Prostate gland (tissue), 2 donors: ENCODE measurements at places on chromosomes 6 and 20.

GRCh38 chr6:18268066-18268465 lies 3.7 kb upstream of the DEK start:
- no peak overlapping the region for H3K4me3 ChIP-seq
- no peaks in the 10 kb centered on the region for H3K36me3 ChIP-seq
- H3K27me3 ChIP-seq: no peaks in the 10 kb centered on the region
- no peak overlapping the region for H3K27ac ChIP-seq
- DNase-seq: no peak
- H3K4me1 ChIP-seq: no peaks in the 10 kb centered on the region

GRCh38 chr6:40958738-40959137 lies 80.3 kb downstream of the UNC5CL start:
- no peak for DNase-seq
- no peaks in the 10 kb centered on the region for H3K36me3 ChIP-seq
- H3K27ac ChIP-seq: no peak overlapping the region
- no peaks in the 10 kb centered on the region for H3K4me1 ChIP-seq
- no peak overlapping the region for H3K4me3 ChIP-seq

DNA sequence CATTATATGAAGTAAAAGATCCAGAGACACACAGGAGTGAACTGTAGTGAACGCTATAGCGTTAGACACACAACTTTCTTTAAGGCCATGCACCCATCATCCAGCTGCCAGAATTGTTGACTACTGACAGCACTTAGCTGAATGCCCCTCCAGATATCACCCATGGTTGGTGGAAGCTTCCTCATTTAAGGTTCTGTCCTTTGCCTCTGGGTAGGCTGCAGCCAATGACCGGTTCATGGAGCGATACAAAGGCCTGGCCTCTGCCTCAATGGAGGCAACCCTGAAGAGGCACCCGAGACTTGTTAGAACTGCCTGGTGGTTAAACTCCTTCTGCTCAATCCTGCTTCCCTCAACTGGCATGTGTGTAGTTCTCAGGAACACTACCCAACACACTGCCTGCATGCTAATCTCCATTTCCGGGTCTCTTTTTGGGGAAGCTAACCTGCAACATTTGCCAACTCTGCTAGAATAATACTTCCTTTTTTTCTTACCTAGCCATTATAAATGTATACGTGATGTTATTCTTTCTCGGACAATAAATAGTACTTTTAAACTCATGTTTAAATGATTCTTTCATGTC lies 49.8 kb upstream of the THEMIS start:
- H3K4me1 ChIP-seq: no peaks in the 10 kb centered on the region
- DNase-seq: no peak
- H3K4me3 ChIP-seq: no peak overlapping the region
- H3K27me3 ChIP-seq: no peaks in the 10 kb centered on the region
- no peak overlapping the region for H3K27ac ChIP-seq
- H3K36me3 ChIP-seq: no peaks in the 10 kb centered on the region

GRCh38 chr6:160260367-160260766 lies 1.7 kb upstream of the SLC22A2 start:
- no peak overlapping the region for H3K4me3 ChIP-seq
- no peaks in the 10 kb centered on the region for H3K27me3 ChIP-seq
- H3K27ac ChIP-seq: no peak overlapping the region
- no peak for DNase-seq
- no peaks in the 10 kb centered on the region for H3K36me3 ChIP-seq

GRCh38 chr6:31859923-31860322 lies 2.7 kb downstream of the NEU1 start:
- no peak for DNase-seq
- no peak overlapping the region for H3K4me3 ChIP-seq
- H3K36me3 ChIP-seq: no peaks in the 10 kb centered on the region

DNA sequence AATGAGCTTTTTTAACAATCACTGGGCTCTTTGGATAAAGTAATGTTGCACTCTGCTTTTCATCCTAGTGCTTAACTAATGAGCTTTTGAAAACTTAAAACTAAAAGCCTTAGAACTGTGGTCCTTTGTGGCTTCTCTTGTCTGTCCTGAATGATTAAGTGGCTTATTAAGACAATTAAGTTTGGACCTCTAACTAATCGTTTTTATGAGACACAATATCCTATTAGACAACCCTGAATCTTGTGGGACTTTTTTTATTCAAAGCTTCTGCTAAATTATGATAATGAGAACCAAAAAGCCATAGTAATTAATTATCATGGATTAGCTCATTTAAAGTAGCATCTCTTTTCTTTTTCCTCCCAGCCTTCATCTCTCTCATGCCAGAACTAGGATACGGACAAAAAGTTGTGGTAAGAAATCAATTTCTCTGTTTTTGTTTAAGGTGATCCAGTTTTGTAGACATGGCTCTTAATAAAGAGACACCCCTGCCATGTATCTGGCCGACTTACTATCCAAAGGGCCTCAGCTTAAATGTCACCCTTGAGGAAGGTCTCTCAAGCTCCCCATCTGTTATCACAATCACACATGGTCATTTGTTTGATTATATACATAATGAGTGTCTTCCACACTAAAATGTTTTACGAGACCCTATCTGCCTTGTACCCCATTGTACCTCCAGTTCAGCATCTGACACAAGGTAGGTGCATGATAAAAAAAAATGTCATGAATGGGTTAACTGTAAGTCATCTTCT lies 384.4 kb upstream of the IRAK1BP1 start:
- H3K27me3 ChIP-seq: no peaks in the 10 kb centered on the region
- no peak overlapping the region for H3K4me3 ChIP-seq
- DNase-seq: no peak
- no peaks in the 10 kb centered on the region for H3K36me3 ChIP-seq
- no peaks in the 10 kb centered on the region for H3K4me1 ChIP-seq

DNA sequence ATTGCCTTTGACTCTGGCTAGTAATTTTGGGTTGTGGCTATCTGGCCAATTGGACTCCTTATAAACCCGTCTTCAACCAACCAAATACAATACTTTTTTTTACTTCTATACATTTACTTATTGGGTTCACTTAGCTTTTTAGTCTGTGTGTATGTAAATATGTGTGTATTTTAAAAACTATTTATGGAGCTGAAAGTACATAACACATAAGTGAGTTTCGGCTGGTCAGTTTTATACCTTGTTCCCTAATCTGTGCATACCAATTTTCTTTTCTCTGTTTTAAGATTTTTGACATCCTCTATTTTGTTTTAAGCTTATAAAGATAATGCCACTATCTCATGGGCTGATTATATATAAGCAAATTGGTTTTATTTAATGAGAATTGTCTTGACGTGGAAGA lies 129.5 kb downstream of the LRRC1 start:
- H3K27me3 ChIP-seq: no peaks in the 10 kb centered on the region
- no peak overlapping the region for H3K27ac ChIP-seq
- H3K4me1 ChIP-seq: no peaks in the 10 kb centered on the region
- no peak overlapping the region for H3K4me3 ChIP-seq
- DNase-seq: no peak
- no peaks in the 10 kb centered on the region for H3K36me3 ChIP-seq
